ENCODE measurements at places on chromosomes 12 and 14. TPM values are rescaled to one million over a fixed set of nuclear protein-coding genes. Genes with fewer than 3 reads are reported as not detected.

Gene SRRM4
- not detected for total RNA-seq

GRCh38 chr12:22653791-22654190 is 28.8 kb downstream of the ETNK1 start:
- DNase-seq, result no peak

GRCh38 chr14:83614956-83615355 is 1915.0 kb upstream of the FLRT2 start:
- DNase-seq, result no peak

Gene PPM1H
- total RNA-seq, result 12.9 TPM

GRCh38 chr14:26466862-26467261 is 131.0 kb downstream of the NOVA1 start:
- DNase-seq, result no peak
